ENCODE measurements at places on chromosomes 3 and 15. TPM values are rescaled to one million over a fixed set of nuclear protein-coding genes. Genes with fewer than 3 reads are reported as not detected.

DNA sequence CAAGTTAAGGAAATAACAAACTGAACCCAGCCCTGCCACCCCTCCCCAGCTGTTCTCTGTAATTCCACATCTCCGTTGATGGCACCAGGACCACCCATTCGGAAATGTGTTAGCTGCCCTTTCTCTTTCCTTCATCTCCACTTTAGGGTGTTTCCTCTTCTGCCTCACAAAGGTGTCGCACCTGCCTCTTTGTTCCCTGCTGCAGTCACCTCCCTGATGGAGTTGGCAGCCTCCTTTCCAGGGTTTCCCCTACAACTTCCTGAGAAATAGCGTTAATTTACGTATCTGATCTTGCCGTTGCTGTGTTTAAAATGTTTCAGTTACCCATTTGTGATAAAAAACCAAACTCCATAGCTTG is 57.3 kb downstream of the GPR171 start:
- no peak overlapping the region for H3K4me3 ChIP-seq
- H3K27me3 ChIP-seq, result no peaks in the 10 kb centered on the region
- no peak overlapping the region for H3K27ac ChIP-seq
- H3K36me3 ChIP-seq, result no peaks in the 10 kb centered on the region
- no peaks in the 10 kb centered on the region for H3K4me1 ChIP-seq

GRCh38 chr3:98612996-98613517 is 19.6 kb upstream of the CPOX start:
- no peak for DNase-seq
- peaks cover 9% of the 10 kb centered on the region for H3K4me1 ChIP-seq
- H3K27me3 ChIP-seq, result no peaks in the 10 kb centered on the region
- H3K36me3 ChIP-seq, result no peaks in the 10 kb centered on the region

DNA sequence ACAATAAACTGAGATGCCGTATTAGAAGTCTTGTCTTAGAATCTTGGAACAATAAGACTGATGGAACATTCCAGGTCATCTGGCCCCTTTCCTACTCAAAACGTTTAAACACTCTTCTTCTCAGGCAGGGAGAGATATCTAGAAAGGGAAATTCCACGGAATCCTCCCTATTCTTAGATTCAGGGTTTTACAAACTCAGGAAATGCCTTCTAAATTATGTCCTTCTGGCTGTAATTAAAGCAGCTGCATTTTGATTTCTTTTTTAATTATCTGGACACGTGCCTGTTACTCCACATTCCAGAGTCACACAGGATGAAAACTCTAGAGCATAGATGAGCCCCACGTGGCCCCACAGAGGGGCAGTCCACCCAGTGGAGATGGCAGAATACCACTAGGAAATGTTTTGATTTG is 41.5 kb upstream of the MTMR10 start:
- H3K4me3 ChIP-seq, result no peak overlapping the region
- H3K4me1 ChIP-seq, result no peaks in the 10 kb centered on the region

DNA sequence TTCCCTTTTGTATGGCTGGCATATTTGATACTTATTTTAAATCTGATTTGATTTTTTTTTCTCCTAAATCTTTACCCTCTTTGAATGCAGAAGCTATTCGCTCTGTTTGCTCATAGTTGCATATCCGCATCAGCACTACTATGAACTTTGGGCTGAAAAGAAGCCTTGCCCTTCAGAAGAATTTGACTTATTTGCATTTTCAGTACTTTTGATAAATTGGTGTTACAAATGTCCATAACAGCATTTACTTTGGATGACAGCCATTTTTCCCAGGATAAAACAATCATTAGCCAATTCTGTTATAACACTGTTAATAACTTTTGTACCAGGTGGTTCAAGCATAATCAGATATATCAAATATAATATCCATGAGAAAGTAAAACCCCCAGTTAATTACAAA is 129.5 kb downstream of the PLCL2 start:
- H3K27me3 ChIP-seq, result no peaks in the 10 kb centered on the region
- DNase-seq, result no peak
- H3K36me3 ChIP-seq, result no peaks in the 10 kb centered on the region
- no peak overlapping the region for H3K4me3 ChIP-seq
- no peak overlapping the region for H3K27ac ChIP-seq

- H3K4me1 ChIP-seq, result no peaks in the 10 kb centered on the region
- H3K4me3 ChIP-seq, result no peak overlapping the region
- H3K36me3 ChIP-seq, result no peaks in the 10 kb centered on the region
- H3K27ac ChIP-seq, result no peak overlapping the region
- peak; percentile 42 for DNase-seq
Observed at GRCh38 chr3:147816752-147817151, 407.6 kb downstream of the ZIC1 start.

- DNase-seq, result no peak
- H3K4me1 ChIP-seq, result peaks cover 22% of the 10 kb centered on the region
- no peaks in the 10 kb centered on the region for H3K27me3 ChIP-seq
- H3K4me3 ChIP-seq, result peak within 1 kb of the TSS; percentile 97
- no peaks in the 10 kb centered on the region for H3K36me3 ChIP-seq
Observed at GRCh38 chr3:195907934-195908693, at the start of gene TNK2. Gene TNK2, minus strand, starts transcription at chr3:195908551. Its CDS starts 19,963 bp downstream, at chr3:195888588.

DNA sequence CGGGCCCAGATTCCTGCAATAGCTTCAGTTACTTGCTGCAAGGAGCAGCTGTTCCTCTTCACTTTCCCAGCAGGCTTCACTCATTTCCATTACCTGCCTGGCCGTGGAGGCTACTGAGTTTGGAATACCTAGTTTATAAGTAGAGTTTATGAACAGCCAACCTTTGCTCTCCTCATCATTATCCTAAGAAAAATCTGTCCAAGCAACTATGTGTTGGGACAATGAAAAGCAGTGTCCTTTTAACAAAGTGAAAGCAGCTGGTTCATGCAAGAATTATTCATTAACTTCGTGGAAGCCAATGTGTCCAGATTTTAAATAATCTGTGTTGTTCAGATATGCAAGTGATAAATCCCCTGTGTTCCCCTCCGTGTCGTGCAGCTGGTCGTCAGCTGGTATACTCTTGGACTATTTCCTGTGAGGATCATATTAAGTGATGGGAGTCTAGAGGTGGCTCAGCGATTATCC is 39.3 kb upstream of the SSR3 start:
- no peak overlapping the region for H3K4me3 ChIP-seq
- no peak overlapping the region for H3K27ac ChIP-seq
- H3K36me3 ChIP-seq, result no peaks in the 10 kb centered on the region
- no peaks in the 10 kb centered on the region for H3K27me3 ChIP-seq
- no peak for DNase-seq
- H3K4me1 ChIP-seq, result no peaks in the 10 kb centered on the region

Gene SIDT1
- total RNA-seq, result 5.5 TPM

Gene TTBK2
- 31.2 TPM for total RNA-seq

Measured in tibial nerve (tissue), 4 donors.